T1000 (cell line): ENCODE measurements at places on chromosomes 16 and 17.

DNA sequence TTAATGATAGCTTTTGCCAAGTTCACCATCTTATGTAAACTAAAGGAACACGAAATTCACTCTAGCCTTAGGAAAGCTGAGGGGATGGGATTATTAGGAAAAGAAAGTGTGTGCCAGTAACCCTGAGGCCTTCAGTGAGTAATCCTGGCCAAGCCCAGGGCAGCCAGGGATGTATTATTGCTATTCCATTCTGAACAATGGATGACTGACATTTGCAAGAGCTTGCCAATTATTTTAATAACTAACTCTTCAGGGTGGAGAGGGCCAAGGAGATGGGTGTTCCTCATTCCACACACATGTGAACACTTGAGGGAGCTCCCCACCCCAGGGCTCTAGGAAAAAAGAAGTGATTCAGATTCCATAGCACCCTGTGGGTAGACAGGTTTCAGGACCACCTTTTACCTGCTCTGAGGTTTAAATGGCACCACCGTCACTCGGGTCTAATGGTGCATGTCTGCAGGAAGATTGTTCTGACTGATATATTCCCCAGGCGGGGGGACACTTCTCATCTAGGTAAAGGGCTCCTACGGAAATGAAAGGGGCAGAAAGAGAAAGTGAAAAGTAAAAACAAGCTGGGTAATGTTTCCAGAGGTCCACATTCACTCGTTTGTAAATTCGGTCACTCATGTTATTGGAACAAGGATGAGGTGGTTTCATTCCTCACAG lies 41.5 kb downstream of the TK2 start:
- DNase-seq = no peak

DNA sequence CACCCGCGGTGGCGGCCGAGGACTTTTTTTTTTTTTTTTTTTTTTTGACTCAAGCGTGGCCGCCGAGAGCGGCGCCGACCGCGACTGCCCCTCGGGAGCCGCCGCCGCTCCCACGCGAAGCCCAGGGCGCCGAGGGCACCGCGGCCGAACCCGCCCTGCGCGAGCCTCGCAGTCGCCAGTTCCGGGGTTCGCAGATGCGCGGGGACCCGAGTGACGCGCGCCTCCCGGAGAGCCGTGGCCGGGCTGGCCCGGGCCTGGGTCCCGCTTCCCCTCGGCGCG lies 1.1 kb downstream of the METRNL start:
- no peak for DNase-seq

DNA sequence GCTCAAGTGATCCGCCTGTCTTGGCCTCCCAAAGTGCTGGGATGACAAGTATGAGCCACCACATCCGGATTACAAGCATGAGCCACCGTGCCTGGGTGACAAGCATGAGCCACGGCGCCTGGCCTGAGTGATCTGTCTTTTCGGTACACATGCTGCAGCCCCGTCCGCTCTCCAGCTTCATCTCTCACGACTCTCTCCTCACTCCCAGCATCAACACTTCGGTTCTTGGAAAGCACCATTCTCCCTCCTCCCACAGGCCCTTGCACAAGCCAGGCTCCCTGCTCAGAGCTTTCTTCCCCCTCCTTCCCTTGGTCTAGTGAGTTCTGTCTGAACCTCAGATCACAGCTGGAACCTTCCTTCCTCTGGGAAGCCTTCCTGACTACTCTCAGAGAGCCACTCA lies 6.5 kb upstream of the NCBP3 start:
- DNase-seq = no peak

DNA sequence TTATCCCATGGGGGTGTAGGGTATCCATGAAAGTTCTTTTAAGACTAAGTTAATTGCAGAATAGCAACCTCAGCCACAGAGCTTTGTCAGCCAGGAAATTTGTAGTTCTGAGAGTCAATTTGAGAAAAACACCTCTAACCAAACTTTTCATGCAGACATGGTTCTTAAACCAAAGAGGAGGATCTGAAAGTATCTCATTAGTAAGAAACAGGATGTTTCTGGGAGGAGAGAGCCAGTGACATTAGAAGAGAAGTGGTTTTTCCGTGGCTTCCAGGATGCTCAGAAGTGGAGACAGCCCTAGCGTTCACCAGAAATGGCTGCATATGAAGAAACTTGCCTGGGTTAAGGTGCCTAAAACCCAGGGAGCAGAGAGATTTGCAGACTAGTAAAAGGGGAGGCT lies 7.9 kb downstream of the GNAO1 start:
- DNase-seq = no peak

DNA sequence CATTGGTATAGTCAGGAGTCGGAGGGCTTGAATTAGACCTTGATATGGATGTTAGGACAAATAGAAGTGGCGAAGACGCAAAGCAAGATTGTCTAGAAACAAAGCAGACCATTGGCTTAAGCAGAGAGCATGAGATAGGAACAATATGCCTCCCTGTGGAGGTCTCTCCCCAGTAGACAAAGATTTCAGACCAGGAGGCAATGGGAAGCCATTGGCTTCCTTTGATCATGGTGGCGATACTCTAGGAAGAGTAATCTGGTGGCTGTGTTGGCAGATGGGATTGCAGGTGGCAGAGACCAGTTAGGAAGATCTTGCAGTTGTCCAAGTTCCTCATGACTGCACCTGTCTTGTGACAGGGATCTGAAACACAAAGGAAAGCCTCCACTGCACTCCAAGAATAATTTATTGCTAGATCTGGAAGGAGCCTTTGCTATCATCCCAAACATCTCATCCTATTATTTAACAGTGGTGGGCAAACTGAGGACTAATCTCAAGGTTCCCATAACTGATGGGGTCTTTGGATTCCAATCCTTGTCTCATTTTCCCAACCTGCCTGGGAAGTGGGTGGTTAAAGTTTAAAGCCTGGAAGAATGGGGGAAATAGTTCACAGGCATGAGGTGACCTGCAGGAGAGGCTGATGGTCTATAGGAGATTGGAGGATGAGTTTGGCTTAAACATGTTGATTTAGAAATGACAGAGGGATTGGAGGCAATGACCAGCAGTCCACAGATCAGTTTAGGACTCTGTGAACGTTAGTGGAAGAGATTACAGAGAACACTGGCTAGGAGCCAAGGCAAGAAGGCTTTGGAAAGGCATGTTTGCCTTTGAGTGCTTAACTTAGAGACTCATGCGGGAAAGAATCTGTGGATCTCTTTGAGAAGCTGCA lies 37.0 kb downstream of the HLF start:
- DNase-seq = no peak

DNA sequence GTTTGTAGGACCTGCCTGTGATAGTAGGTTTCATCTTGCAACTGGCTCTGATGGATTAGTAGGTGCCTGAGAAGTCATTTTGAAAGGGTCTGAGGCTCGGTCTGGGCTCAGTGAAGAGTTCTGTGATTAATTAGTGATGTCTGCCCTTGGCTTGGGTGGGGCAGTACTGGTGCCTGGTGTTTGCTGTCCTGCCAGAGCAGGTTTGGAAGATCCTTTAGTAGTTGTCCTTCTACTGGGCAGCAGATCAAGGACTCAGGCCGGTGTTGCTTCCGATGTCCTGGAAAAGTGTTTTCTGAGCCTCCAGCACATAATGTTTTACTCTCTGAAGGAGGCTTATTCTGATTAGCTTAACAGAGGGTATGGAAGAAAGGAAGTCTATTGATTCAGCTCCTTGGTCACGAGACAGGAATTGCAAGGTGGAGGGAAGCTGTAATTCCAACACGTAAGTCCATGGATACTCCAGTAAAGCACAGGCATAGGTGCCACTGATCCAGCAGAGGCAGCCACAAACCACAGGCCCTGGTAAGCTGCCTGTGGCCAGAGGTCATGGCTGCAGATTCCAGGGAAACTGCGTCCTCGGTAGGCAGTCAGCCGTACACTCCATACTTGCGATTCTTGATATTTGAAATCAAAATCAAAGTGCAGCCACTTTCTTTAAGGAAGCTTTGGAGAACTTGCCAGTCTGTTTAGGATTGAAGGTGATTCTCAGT lies 18.7 kb downstream of the HLF start:
- DNase-seq = no peak

DNA sequence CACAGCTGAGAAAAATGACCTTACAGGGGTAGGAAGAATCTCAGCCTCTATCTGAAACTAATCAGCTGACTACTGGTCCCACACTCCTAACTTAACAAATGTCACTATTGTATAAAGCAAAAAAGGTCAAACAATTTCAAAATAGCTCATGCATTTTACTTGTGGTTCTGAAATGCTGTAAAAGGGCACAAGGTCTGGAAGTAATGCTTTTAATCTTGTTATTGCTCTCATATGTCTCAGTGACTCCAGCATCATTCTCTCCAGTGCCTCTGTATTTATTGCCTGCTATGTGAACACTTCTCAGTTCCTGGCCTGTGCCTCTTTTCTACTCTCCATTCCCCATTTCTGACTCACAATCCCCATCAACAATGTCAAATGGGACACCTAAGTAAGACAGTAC lies 937.7 kb downstream of the CDH11 start:
- no peak for DNase-seq

- no peak for DNase-seq
These were observed 448 bp downstream of the MT1M start for GRCh38 chr16:56632848-56633365.
